BJ (cell line): ENCODE measurements at places on chromosomes 13 and 19.

- DNase-seq = no peak
Measured at GRCh38 chr13:34320084-34320483, 502.1 kb downstream of the RFC3 start.

DNA sequence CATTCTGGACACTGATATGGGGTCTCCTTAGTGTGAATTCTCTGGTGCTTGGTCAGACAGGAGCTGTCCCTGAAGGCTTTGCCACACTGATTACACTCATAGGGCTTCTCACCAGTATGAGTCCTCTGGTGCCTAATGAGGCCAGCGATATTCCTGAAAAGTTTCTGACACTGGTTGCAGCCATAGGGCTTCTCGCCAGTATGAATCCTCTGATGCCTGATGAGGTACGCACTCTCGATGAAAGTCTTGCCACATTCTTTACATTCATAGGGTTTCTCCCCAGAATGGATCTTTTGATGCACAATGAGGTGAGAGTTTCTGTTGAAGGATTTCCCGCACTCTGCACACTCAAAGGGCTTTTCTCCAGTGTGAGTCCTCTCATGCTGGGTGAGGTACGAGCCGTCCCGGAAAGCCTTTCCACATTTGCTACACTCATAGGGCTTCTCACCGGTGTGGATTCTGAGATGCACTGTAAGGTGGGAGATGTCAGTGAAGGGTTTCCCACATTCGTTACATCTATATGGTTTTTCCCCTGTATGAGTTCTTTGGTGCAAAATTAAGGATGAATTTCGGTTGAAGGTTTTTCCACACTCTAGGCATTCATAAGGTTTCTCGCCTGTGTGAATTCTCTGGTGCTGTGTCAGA is 22.4 kb downstream of the ZNF329 start:
- DNase-seq = no peak

GRCh38 chr13:98998831-98999638 is 21.2 kb upstream of the DOCK9 start:
- no peak for DNase-seq

GRCh38 chr19:6115992-6116391 is 5.7 kb upstream of the RFX2 start:
- no peak for DNase-seq

GRCh38 chr13:23618341-23618740 is 48.1 kb downstream of the TNFRSF19 start:
- DNase-seq = peak; percentile 70

- no peak for DNase-seq
Measured at GRCh38 chr13:112966776-112967175, 2.2 kb upstream of the MCF2L start.

DNA sequence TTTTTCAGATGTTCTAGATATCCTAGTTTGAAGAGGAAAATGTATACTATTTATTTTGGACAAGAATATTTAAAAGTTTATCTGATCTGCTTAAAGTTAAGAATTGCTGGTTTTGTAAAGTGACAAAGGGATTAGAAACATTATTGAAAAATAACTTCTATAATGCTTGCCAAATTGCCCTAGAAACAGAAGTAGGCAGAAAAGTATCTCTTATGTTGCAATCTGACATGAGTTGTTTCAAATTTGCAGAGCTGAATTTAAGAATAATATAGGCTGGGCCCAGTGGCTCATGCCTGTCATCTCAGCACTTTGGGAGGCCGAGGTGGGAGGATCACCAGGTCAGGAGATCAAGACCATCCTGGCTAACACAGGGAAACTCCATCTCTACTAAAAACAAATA is 777.1 kb downstream of the LIG4 start:
- no peak for DNase-seq

DNA sequence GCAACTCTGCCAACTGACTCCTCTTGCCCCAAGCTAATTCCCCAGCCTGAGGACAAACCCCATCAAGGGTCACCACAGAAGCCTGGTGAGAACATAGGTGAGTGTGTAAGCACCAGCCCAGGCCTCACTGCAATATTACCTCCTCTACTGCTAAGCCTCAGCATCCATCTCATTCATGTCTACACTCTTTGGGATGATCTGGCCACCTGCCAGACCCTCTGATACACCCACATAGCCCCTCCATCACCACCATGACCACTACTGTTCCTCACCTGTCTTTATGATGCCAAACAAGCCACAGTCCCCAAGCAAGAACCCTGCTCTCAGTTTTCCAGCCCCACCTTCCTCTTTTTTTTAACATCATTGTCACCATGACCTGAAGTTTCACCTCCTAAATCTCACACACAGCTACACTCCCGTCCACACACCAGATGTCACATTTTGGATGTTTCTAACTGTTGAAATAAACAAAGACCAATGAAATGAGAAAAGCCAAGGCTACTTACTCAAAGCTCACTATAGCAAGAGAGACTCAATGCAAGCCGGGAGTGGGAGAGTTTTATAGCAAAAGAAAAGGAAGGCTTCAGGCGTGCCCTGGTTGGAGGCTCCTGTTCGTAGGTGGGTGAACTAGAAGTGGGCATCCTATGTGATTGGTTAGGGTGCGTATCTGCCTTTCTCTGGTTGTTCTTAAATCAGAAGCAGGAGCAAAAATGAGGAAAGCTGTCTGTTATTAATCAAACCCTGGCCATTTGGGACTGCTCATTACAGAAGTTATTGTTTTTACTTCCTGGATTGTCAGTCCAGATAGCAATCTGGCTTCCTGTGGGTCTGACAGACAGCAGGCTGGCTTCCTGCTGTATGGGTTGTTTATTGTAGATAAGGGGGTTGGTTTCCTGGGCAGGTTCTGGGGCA is 2.0 kb downstream of the ZNF792 start:
- DNase-seq = no peak

DNA sequence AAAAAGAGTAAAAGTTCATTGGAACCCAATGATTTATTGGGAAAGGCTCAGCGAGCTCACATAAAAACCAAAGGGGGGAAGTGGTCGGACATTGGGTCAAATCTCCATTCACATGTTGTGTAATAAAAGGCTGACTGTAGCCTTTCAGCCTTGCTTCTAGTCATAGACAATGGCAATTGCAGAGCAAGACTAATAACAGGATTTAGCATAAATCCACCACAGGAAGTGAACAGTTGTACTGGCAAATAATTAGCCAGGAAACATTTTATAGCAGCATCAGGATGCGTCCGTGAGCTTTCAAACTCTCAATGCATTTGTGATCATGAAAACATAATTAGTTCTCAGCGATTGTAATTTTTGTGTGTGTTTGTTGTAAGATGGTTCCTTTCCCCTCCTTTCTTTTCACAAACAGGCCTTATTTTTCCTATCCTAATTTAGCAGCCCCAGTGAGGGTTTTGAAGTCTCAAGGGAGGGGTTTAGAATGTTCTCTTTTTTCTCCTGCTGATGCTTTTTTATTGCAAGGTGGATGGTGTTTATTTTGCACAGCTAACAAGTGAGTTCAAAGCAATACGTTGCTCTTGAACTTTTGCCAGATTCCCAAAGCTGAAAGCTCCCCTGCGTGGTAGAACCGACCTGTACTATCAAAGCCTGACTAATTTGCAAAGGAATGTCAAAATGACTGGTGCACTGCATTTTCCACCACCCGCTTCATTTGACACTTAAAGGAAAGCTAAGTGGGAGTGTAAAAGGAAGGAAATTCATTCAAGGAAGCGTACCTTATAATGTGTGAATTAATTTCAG is 105.6 kb downstream of the SPRY2 start:
- DNase-seq = no peak

DNA sequence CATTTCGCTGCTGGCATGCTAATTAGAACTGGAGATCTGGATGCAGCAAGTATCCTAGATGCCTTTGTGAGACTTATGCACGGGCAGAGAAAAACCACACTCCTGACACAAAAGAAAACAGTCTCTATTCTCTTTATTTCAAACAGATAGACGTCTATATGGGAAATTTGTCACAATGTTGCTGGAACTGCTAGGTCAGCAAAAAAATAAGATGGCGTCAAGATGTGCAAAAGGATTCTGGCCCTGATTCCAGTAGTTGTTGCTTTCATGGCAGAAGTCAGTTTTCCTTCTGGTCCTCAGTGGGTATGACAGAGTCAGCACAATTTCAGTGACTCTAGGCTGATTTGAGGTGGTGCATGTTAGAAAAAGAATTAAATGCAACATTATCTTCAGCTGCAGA is 1068.0 kb downstream of the SLITRK5 start:
- DNase-seq = no peak

DNA sequence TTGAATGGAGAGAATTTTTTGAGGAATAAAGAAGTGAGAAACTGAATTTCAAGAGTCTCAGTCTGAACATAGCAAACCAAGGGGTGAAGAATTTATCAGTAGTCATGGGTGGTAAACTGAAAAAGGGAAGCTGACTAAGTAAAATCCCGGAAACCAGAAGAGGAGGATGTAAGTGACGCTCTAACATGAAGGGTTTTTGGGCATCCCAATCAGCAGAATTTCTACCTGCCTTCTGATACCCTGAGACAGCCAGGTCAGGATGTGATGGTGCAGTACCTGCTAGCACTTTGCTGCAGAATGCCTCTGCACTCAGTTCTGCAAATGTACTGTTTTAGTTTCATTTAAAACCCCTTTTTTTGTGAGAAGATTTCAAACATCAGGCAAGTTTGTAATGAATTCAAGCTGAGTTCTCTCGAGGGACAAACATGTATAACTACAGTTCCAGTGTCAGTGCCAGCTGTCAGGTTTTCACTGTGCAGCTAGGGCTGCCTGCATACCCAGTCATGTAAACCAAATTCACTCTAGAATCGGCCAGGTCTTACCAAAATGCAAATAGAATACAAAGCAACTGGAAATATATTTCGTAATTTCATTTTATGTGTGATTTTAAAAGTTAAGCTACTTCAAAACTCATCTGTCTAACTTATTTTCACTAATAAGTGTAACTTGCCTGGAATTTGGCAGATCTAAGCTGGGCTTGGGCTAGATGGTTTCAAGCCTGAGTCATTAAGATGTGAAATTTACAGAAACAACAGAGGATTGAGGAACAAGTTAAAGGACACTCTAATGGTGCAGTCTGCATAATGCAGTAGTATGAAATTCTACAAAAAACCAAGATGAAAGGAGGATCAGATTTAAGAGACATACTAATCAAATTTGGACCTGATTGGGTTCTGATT is 13.8 kb downstream of the METTL21C start:
- DNase-seq = peak; percentile 42

DNA sequence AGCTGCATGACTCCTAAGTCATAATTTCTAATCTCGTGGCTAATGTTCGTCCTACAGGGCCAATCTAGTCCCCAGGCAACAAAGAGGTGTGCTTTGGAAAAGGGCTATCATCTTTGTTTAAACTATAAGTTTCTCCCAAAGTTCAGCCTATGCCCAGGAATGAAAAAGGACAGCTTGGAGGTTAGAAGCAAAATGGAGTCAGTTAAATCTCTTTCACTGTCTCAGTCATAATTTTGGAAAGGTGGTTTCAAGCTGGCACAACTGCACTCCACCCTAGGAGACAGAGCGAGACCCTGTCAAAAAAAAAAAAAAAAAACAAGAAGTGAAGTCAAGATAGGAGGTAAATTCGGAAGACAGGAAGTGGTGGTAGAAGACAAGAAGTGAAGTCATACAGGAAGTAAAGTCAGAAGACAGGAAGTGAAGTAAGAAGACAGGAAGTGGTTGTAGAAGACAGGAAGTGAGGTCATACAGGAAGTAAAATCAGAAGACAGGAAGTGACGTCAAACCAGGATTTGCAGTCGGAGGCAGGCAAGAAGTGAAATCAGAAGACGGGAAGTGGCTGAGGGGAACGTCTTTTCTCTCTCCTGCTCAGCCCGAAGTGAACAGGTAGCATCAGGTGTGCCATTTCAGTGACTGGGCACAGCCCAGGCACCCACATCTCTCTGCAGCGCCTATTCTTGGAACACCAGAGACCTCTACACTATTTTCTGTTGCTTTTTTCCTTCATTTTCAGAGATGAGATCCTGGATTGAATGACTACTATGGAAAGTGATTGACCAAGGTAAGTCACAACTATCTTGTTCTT is 32.2 kb downstream of the GP6 start:
- DNase-seq = no peak

- peak; percentile 84 for DNase-seq
Measured at GRCh38 chr13:44815623-44816022, 173.6 kb downstream of the NUFIP1 start.

DNA sequence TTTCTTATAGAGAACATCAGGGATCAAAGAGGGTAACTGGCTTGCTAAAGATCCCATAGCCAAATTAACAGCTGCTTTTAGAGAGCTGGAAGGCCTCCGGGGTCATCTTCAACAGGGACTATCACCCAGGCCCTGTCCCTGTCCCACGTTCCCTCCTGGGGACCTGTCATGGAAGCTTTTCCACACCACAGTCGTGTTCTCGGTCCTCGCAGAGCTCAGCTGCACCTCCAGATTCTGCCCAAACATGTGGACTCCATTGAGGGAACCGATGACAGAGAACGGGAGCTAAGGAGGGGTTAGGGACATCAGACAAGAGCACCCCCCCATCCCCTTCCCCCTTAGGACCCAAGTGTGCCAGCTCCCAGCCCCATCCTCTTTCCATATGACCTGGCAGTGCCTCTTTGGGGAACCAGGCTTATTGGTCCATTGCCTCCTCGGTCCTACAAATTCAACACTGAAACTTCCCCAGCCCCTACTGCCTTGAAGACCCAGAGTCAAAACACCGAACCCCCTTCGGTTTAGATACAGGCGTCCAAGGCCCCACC is 568 bp downstream of the FUZ start:
- DNase-seq = no peak

DNA sequence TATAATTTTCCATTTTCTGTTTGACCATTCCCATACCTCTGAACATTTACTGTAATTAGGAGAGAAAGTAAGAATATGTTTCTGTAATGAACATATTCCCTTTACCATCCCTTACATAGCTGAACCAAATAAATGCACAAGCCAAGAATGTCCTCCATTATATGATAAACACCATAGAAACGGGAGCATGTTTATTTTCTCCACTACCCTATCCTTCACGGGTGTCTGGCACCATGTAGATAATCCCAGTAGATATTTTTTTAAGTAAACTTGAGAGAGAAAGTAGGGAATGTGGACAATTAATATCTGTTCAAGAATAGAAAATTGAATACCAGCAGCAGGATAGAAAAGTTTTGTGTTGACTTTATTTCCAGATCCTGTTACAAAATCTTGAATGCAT is 928.4 kb downstream of the EFNB2 start:
- no peak for DNase-seq

GRCh38 chr13:46716821-46717220 is 80.1 kb downstream of the ESD start:
- no peak for DNase-seq

DNA sequence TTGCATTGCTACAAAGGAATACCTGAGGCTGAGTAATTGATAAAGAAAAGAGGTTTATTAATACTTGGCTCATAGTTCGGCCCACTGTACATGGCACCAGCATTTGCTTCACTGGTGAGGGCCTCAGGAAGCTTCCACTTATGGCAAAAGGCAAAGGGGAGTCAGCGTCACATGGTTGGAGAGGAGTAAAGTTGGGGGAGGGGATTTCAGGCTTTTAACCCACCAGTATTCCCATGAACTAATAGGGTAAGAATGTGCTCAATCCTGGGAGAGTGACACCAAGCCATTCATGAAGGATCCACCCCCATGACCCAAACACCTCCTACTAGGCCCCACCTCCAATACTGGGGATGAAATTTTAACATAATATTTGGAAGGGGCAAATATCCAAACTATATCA is 82.5 kb upstream of the MYCBP2 start:
- no peak for DNase-seq
